ENCODE measurements at places on chromosomes 6 and 20. TPM values are rescaled to one million over a fixed set of nuclear protein-coding genes. Genes with fewer than 3 reads are reported as not detected.

- DNase-seq = no peak
Measured at GRCh38 chr6:10595731-10596664, 74.8 kb downstream of the GCNT2 start.

- DNase-seq = no peak
Measured at GRCh38 chr6:13914351-13914750, 10.4 kb upstream of the RNF182 start.

DNA sequence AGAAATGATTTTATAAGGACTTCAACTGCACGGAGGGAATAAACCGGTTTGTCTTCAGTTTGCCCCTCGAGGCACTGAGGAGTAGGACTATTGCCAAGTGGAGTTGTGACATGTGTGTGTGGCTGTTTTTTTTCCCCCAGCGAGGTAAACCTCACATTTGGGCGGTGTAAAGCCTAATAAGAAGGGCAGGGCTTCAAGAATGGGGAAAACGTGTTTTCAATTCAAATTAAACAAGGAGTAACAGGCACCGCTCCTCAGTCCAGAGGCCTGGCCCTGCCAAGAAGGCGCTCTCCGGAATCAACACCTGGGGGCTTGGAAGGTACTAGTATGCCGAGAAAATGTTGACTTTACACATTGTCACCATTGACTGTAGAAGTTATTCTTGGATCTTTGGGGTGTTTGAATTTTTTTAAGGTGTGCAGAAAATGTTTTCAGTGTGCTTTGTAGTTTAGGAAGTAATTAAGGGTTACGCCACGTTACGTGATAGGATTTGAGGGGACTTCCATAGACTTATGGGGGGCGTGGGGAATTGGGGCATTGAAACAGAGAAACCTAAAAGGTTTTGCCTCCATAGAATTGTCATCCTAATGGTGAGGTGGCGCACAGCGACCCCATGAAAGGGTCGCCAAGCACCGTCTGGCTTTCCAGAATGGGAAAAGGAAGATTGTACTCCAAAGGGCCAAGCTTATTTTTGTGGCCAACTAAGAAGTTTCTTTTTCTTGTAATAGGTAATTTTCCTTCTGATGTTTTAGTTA, 791 bp downstream of the ADGRG6 start:
- DNase-seq = no peak

DNA sequence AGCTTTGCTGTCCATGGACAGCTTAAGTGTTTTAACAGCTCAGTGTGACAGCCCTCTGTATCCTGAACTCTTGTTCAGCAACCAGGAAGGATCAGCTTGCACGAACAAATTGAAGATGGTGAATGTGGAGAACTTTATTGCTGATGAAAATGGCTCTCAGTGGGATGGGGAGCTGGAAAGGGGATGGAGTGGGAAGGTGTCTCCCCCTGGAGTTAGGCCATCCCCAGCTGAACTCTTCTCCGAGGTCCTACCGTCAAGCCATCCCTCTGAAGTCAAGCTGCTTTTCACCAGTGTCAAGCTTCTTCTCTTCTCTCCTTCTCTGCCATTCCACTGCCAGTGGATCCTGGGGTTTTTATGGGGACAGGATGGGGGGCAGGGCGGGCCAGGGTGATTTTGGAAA, 26.6 kb downstream of the NT5E start:
- no peak for DNase-seq

DNA sequence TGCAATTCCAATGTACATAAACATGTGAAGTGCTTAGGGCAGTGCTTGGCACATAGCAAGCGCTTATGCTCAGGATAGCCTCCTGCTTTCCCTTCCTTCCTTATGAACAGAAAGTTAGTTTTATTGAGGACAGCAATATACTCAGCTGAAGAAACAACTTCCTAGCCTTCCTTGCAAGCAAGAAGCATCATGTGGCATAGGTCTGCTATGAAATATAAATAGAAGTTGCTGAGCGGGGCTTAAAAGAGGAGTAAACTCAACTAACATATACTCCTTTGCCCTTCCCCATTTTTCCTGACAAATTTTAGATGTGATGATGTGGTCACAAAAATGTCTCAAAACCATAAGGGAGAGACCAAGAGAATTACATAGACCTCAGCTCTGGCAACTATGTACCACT, 98.9 kb downstream of the KIF16B start:
- DNase-seq = no peak

- no peak for DNase-seq
Measured at GRCh38 chr6:9126878-9127560, 691.7 kb upstream of the SLC35B3 start.

GRCh38 chr6:106257195-106257594, 68.4 kb downstream of the ATG5 start:
- DNase-seq = no peak

GRCh38 chr6:131960371-131961133, 9.4 kb upstream of the CCN2 start:
- no peak for DNase-seq

DNA sequence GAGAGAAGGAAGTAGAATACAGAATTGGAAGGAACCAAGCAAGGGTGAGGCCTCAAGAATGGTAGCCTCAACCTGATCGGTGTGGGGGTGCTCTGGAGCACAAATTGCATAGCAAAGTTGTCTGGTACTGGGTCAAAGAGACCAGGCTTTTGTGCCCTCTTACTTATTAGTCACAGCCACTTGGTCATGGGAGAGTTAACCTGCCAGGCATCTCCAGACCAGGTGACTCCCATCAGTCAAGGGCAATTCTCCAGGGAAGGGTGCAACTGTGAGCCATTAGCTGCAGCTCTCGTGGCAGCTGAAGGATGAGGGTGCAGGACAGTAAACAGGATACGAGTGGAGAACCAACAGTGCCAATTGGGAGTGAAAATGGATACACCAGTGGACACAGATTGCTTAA, 47.7 kb upstream of the PLCB4 start:
- no peak for DNase-seq

DNA sequence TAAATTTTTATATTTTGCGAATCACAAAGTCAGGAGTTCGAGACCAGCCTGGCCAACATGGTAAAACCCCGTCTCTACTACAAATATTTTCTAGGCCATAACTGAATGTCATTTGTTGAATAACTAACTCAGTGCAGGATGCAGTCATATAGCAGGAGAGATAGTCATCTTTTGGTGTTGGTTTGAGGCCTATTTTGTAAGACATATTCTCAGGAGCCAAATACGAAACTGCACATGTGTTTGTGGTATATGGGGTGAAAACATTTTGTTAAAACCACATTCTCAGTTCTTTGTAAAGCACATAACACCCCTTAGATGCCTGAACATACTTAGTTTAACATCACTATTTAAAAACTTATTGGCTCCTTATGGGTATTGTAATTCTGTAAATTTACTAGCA, 4.7 kb upstream of the ENPP5 start:
- no peak for DNase-seq

- DNase-seq = no peak
Measured at GRCh38 chr6:108946695-108947094, 98.5 kb downstream of the ARMC2 start.

GRCh38 chr20:54078296-54078984, 8.0 kb upstream of the BCAS1 start:
- DNase-seq = no peak

GRCh38 chr6:118804091-118804490, 89.9 kb upstream of the ASF1A start:
- DNase-seq = no peak

DNA sequence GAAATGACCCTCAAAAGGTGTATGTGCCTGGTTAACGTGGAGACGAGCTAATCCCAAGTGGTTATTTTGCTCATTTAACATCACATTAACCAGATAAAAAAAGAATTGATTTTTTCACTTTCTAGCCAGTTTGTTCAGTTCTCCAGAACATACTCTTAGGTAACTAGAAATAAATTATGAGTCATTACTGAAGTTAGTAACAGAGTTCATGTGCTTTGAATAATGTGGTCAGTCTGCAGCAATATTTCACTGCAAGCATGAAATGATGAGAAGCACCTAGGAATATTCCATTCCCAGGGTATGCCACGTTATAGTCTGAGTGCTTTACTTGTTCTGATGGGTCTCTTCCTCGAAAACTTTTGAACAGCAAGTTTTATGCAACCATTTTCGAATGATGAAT, 138.3 kb upstream of the INSM1 start:
- DNase-seq = no peak

- no peak for DNase-seq
Measured at GRCh38 chr6:142002825-142003405, 129.8 kb upstream of the GJE1 start.

DNA sequence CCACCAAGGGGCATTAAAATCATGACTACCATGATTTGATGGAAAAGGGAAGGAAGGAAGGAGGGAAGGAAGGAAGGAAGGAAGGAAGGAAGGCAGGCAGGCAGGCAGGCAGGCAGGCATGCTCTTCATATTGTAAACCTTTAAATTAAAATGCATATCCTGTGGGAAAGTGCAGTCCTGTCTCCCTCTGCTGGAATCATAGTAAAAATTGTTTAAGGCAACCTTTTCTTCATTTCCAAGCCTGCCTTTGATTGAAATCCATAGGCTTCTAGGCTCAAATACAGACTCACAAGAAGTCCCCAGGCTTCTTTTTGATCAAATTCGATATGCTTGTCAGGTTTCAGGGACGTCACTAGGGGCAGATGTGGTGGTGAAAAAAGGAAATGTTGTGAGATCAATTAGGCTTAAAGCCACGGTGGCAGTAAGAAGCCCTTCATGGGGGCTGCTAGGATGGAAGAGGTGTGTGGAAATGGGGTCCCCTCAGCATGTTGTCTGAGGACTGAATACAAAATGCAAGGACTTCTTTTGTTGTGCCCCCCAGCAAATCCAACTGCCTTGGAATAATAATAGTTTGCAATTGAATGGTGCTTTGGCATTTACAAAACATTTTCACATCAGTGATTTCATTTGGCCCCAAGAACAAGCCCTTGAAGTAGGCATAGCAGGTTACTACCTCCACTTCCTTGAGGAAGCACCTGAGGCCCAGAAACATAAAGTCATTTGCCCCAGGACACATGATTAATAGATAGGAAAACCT, 25.6 kb upstream of the GABRR1 start:
- DNase-seq = no peak

DNA sequence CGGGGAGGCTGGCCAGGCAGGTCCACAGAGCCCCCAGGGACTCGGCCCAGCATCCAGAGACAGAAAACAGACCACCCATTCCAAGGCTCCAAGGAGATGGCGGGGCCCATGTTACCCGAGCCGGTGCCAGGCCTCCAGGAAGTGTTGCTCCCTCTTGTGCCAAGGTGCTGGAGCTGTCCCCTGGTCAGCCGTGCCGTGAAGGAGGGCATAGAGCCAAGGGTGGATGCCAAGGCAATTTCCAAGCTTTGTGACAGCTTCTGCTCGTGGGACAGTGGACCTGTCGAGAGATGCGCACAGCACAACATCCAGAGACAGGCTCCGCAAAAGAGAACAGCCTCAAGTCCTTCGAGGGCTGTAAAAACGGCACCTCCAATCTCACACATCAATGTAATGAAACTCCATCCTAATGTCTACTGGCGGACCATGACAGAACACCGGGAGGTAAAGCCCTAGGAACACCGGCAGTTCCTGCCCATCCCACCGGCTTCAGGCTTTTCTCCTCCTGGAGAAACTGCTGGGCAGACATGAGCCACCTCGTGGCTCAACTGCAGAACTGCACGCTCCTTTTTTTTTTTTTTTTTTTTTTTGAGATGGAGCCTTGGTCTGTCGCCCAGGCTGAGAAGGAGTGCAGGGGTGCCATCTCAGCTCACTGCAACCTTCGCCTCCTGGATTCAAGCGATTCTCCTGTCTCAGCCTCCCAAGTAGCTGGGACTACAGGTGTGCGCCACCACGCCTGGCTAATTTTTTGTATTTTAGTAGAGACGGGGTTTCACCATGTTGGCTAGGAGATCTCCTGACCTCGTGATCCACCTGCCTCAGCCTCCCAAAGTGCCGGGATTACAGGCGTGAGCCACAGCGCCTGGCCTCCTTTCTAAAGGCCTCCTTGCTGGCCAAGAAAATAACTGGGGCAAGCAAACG, 30.9 kb upstream of the AVP start:
- peak; percentile 51 for DNase-seq

GRCh38 chr20:37297066-37297736, 7.7 kb downstream of the MANBAL start:
- DNase-seq = no peak

GRCh38 chr6:159761129-159761872, 544 bp upstream of the ACAT2 start:
- DNase-seq = peak; percentile 34

GRCh38 chr6:132962936-132963868, 148.8 kb downstream of the RPS12 start:
- peak; percentile 67 for DNase-seq

- no peak for DNase-seq
Measured at GRCh38 chr6:79073888-79074287, 4.2 kb downstream of the PHIP start.

DNA sequence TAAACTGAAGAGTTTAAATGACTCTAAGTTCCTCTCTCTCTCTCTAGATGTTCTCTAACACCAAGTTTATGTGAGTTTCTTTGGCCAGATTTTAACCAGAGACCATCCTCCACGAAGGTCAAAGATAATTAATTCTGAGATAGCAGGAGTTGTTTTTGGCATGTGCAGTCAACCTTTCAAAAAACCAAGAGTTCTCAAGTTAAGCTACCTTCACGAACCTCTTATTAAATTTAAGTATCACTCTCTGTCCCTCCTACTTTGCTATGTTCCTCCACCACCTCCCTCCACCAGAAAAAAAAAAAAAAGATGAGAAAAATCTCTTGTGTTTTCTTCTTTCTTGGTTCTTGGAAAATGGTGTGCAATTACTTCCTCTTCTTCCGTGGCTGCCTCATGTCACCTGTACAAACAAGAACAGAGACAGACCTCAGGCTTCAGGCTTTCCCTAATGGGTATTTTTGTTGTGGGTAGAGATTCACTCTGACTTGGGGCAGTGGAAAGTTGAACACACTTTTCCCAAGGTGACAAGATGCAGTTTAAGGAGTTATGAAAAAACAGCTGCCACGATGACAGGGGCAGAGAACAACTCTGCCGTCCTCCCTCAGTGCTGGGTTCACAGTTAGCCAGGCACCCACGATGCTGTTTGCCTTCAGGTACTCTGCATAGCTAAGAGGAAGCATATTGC, 64.3 kb downstream of the ADTRP start:
- no peak for DNase-seq

DNA sequence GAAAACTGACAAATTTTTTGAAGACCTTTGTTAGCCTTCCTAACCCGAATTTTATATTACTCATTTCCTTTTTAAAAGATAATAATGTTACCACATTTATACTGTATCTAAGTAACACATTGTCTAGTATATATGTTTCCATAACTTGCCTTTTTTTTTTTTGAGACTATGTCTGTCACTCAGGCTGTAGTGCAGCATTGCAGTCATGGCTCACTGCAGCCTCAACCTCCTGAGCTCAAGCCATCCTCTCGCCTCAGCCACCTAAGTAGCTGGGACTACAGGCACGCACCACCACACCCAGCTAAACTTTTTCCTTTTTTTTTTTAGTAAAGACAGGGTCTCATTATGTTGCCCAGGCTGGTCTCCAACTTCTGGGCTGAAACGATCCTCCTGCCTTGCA, 18.6 kb downstream of the ZNFX1 start:
- no peak for DNase-seq

The MYL9 gene
- total RNA-seq = 26.7 TPM

The CD83 gene
- 2.3 TPM for total RNA-seq

The METTL24 gene
- total RNA-seq = 4.0 TPM

The MUC21 gene
- total RNA-seq = not detected

The FITM2 gene
- total RNA-seq = 7.0 TPM

The MAPK13 gene
- total RNA-seq = 37.9 TPM

The GPSM3 gene
- total RNA-seq = 1.3 TPM

Measured in body of pancreas (tissue), 4 donors.